Panc1 (cell line): ENCODE measurements at places on chromosomes 3 and 15.

GRCh38 chr15:67878712-67879206, 38.9 kb upstream of the RNU6-1 start:
- DNase-seq = no peak

DNA sequence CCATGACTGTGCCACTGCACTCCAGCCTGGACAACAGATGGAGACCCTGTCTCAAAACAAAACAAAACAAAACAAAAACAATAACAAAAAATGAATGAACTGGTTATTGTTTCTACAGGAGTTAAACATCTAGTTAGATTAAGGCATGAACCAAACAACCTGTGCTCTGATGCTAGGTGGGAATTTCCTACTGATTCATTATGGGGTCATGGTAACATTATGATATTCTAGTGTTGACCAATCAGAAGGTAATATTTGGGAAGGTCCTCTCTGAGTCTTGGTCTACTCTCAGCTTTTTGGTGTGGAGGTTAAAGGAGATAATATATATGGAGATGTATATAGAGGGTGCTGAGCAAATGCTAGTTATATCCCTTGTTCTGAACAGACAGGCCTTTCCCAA, 37.6 kb downstream of the MCF2L2 start:
- DNase-seq = no peak

- no peak for DNase-seq
Observed at GRCh38 chr3:185630182-185630622, 44.1 kb downstream of the SENP2 start.

DNA sequence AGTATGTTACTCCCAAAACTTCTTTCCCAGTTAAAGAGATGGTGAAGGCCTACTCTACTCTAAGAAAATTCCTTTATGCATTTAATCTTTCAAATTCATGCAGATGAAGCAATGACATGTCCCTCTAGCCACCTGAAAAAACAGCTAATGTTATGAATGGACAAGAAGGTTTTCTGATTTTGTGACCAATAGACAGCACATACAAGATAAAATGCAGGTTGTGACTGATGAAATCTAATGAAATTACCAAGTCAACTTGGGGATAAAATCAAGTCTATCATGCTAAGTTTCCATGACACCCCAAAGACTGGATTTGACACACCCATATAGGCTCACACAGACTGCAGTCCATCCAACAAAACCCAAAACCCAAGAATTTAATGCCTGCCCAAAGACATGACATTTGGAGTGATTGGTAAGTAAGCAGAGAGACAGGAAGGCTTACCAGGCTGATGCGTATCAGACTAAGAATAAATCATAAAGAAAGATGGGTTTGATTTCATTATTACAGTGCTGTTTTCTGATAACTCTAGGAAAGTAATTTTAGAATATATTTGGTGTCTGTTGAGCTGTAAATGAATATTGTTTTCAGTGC, 26.4 kb downstream of the CD47 start:
- no peak for DNase-seq

DNA sequence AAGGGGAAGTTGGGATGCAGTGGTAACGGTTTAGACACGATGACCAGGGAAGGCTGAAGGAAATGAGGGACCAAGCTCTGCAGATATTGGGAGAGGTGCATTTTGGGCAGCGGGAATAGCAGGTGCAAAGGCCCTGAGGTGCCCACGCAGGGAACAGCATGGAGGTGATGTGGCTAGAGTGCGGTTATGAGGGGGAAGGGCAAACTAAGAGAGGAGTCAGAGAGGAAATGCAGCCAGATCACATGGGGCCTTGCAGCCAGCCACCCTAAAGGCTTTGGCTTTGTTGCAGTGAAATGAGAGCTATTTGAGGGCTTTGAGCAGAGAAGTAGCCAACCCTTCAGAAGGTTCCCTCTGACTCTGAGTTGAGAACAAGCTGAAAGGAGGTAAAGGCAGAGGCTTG, 2.6 kb downstream of the SPATA12 start:
- DNase-seq = no peak

GRCh38 chr3:17054982-17055343, 170.2 kb downstream of the PLCL2 start:
- DNase-seq = no peak

- DNase-seq = no peak
Observed at GRCh38 chr3:184262764-184263179, 1.4 kb upstream of the CAMK2N2 start.

- no peak for DNase-seq
Observed at GRCh38 chr3:150036780-150037179, 66.1 kb upstream of the PFN2 start.

- DNase-seq = no peak
Observed at GRCh38 chr15:25335279-25335678, 103.5 kb downstream of the UBE3A start.

DNA sequence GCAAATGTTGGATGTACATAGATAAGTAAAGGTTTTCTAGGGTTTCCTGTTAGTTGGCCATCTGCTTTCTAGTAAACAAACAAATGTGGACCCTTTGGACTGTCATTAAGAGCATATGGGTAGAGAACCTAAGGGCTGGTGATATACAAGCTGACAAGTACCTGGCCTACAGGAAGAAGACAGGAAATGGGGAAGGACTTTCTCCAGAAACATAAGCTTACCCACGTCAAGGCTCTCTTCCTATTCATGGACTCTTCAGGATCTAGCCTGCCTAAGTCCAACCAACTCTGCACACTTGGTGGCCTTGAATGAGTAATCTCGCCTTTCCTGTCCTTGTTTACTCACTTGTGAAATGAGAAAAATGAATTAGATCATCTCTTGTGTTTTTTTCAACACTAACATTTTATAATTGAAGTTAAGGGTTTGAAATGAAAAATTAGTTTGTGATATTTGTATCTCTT, 22.2 kb upstream of the GOLIM4 start:
- DNase-seq = no peak
